ENCODE measurements at places on chromosomes 2 and 18. TPM values are rescaled to one million over a fixed set of nuclear protein-coding genes. Genes with fewer than 3 reads are reported as not detected.

The CTAGE1 gene
- not detected for total RNA-seq

DNA sequence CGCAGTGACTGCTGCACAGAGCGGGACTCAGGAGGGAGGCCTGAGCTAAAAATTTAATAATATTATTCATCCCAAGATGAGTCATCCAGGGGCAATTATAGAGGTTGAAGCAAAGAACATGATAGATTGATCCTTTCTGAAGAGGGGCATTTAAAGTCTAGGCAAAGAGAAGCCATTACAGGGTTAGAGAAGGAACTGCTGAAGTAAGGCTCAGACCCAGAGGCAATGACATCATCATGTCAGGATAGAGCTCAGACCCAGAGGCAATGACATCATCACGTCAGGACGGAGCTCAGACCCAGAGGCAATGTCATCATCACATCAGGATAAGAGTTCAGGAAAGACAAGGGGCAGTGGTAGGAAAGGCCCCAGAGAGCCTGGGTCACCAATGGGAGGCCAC lies 184.0 kb downstream of the TMEM18 start:
- no peak for DNase-seq

- peak; percentile 81 for DNase-seq
Measured at GRCh38 chr2:17646081-17646554, 105.6 kb downstream of the VSNL1 start.

DNA sequence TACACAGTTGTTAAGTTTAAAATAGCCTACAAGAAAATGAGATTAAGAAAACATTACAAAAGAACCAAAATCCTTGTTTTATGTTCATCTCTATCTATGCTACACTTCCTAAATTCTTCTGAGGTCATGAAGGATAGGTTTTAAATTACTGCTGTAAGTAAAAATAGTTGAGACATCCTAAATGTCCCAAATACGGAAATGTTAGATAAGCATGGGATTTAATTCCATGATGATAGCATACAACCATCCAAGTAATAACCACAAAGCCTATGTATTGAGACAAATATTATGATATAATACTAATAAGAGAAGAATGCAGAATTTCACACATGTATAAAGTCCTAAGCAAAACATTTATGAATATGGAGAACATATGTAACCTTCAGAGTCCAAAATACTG lies 34.1 kb downstream of the PIEZO2 start:
- DNase-seq = no peak

GRCh38 chr2:73415906-73416305 lies 30.3 kb downstream of the ALMS1 start:
- no peak for DNase-seq

- DNase-seq = no peak
Measured at GRCh38 chr2:156653675-156654074, 217.5 kb downstream of the GPD2 start.

DNA sequence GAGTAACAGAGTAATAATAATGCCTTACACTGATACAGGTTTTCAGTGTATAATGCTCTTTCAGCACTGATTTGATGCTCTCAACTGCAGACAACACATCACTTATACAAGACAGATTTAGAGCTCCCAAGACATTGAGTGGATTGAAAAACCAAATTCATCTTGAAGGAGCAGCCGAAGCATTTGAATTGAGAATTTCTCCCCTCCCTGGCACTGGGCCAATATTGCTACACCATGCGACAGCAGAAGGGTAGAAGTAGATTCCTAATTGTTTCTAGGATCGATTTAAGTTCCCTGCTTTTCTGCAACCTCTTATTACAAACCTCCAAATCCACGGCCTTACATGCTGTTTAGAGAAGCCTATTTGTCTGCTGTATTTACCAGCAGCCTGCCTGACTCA lies 15.5 kb downstream of the CENPA start:
- DNase-seq = no peak

- DNase-seq = no peak
Measured at GRCh38 chr2:235745597-235745996, 251.8 kb downstream of the AGAP1 start.

GRCh38 chr2:72921853-72922252 lies 4.5 kb downstream of the EMX1 start:
- no peak for DNase-seq

- no peak for DNase-seq
Measured at GRCh38 chr2:207149249-207150213, 16.2 kb downstream of the KLF7 start.

GRCh38 chr18:50559752-50560680 lies at the start of gene MAPK4:
Gene MAPK4, plus strand, starts transcription at chr18:50560087. Its CDS starts 103,872 bp downstream, at chr18:50663959.
- DNase-seq = no peak

The COX7A2L gene
- 99.9 TPM for total RNA-seq

The TMEM200C gene
- total RNA-seq = not detected

DNA sequence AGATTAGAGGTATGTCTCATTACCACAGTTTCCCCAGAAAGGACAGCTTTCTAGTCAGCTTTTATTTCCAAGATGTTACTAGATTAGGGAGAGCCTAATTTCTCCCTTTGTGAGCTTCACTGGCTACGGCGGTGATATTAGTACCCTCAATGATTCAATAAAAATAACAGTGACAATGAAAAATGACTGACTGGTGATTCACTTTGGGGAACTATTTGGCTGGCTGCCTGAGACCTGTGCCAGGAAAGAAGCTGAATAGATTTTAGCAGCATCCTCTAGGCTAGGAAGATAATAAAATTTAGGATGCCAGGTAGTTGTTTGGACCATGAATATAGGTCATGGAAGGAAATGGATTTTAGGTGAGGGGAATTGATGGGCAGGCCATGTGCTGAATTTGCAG lies 178.7 kb downstream of the FMNL2 start:
- no peak for DNase-seq

DNA sequence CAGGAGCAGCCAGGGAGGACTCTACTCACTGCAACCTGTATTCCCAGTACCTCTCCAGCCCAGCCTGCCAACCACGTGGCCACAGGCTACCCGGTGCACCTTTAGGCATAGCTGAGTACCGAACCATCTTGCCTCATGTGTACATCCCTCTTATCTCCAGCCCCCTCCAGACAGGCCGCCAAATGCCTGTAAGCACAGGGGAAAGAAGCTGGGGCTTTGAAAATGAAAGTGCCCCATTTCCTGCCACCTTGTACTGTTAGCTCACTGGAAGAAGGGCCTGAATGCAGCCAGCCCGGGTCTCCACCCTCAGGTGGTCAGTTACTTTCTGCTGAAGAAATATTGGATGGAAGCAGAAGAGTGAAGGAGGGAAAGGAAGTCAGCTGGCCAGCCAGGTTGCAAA lies 27.2 kb upstream of the RFX8 start:
- no peak for DNase-seq

- DNase-seq = no peak
Measured at GRCh38 chr2:105813405-105813804, 68.7 kb downstream of the NCK2 start.

GRCh38 chr2:236765478-236765877 lies 195.9 kb downstream of the ACKR3 start:
- DNase-seq = no peak

GRCh38 chr18:62119884-62120283 lies 67.0 kb downstream of the PIGN start:
- DNase-seq = no peak

The EVX2 gene
- total RNA-seq = not detected

The RBMS1 gene
- 68.1 TPM for total RNA-seq

- DNase-seq = no peak
Measured at GRCh38 chr2:63872571-63873328, 31.1 kb downstream of the UGP2 start.

The CXCR2 gene
- not detected for total RNA-seq

DNA sequence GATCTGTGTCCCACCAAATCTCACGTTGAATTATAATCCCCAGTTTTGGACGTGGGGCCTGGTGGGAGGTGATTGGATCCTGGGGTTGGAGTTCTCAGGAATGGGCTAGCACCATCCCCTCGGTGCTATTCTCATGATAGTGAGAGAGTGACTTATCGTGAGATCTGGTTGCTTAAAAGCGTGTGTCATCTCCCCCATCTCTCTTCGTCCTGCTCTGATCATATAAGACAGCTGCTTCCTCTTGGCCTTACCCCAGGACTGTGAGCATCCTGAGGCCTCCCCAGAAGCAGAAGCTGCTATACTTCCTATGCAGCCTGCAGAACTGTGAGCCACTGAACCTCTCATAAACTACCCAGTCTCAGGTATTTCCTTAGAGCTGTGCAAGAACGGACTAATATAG lies 163.7 kb upstream of the NDUFV2 start:
- no peak for DNase-seq

The REG3A gene
- not detected for total RNA-seq

GRCh38 chr2:58449286-58450010 lies 208.3 kb upstream of the FANCL start:
- no peak for DNase-seq

DNA sequence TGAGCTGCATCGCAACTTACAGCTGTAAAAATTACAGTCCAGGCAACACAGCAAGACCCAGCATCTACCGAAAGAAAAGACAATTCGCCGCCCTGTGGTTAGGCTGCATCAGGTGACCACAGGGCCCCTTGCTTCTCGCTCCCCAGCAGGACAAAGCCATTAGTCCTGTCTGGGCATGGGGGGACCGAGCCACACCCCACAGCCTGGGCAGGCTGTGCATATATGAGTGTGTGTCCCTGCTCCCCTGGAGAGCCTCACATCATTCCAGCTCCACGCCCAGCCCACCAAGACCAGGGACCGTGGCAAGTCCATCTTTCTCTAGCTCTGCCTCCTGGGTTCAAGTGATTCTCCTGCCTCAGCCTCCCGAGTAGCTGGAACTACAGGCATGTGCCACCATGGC lies 33.9 kb downstream of the SNORC start:
- no peak for DNase-seq

- DNase-seq = no peak
Measured at GRCh38 chr2:230657462-230657861, 55.2 kb upstream of the CAB39 start.

The STPG4 gene
- 0.30 TPM for total RNA-seq

- DNase-seq = no peak
Measured at GRCh38 chr2:170514140-170514539, 201.0 kb upstream of the SP5 start.

GRCh38 chr2:45982096-45982495 lies 315.1 kb upstream of the EPAS1 start:
- no peak for DNase-seq

The CNGA3 gene
- total RNA-seq = 1.3 TPM

The CCDC195 gene
- not detected for total RNA-seq

The HADHA gene
- 91.8 TPM for total RNA-seq

DNA sequence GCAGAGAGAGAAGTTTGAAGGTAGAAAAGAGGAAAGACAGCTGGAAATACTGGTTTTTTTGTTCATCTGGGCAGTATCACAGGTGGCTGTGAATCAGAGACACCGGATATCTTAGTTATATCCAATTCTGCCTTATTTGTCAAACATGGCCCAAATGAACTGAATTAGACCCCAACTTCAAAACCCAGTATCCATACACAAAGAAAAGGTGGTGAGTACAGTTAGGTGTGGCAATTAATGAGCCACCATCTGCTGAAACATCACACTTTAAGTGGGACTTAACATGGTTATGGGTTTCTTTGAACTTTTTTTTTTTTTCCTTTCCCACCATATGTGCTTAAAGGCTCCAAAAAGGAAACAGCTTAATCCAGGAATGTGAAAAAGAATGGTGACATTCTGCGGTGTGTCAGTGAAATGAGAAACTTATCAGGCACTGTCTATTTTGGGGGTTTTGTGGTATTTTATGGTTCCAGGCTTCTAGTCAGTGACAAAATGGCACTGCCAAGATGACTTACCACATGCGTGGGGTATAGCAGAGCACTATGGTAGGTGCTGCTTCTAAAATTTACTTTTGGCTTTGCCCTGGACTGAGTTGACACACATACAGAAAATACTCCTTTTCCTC lies 5.0 kb upstream of the TMEM178A start:
- DNase-seq = no peak

DNA sequence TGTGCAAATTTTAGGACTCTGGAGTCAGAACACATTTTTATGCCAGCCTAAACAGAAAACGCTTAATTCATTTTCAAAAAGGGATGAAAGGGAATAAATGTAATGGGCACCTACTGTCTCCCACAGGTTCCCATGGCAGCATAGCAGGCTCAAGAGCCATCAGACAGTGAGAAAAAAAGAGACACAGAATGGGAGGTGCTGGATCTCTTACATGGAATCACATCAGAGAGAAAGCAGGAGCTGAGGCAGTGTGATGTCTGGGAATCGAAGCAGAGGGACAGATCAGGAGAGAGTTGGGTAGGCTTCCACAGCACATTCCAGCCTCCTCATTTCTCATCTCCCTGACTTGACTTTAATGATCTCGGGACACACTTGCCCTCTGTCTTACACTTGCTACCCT lies 684.3 kb downstream of the KCNJ3 start:
- no peak for DNase-seq

- peak; percentile 21 for DNase-seq
Measured at GRCh38 chr18:12658426-12659138, 675 bp upstream of the SPIRE1 start.

DNA sequence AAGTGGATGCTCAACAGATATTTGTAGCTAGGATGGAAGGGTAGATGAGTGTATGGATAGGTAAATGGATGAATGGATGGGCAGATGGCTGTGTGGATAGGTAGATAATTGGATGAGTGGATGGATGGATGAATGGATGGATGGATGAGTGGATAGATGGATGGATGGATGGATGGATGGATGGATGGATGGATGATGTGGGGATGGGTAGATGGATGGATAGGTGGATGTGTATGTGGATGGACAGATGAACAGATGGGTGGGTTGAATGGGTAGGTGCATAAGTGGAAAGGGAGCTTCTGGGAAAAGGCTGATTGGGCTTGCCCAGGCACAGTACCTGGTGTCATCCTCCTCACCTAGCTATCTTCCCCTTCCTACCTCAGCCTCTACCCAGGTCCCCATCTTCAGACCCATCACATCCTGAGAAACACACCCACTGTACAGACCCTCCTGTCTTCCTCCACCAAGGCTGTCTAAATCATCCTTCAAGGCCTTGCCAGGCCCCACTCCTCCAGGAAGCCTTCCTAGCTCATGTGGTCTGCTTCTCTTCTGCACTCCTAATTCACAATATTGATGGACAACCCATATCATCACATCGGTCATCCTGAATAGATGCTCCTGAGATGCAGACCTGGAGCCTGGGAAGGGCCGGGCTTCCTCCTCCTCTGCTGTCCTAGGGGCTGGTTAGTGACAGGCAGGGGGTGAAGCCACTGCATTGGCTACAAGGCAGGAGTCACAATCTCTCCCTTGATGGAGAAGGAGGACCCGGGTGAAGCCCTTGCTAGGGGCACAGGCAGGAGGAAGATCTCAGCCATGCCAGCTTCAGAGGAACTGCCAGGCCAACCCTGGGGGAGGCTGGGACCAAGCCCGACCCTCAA lies 49.4 kb downstream of the SMAD7 start:
- DNase-seq = no peak

GRCh38 chr2:142750858-142751257 lies 126.6 kb upstream of the KYNU start:
- DNase-seq = no peak

GRCh38 chr18:34932792-34933466 lies 108.3 kb upstream of the MAPRE2 start:
- DNase-seq = no peak

DNA sequence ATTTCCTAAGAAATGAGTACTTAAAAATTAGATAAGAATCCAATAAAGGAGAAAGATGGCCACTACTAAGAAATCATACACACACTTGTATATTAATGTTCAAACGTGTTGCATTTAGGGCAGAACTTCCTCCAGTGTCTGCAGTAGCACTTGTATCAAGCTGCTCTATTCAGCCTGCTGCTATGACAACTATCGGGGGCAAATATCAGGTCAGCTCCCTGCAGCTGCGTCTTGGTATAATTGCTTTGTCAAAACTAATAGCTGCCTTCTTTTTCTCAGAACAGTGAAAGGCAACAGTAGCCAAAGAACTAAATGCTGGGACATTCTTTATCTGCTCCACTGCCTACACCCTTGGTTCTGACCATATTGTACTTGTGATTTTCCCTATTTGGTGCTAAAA lies 300.7 kb downstream of the NOL4 start:
- no peak for DNase-seq

GRCh38 chr2:46872902-46873603 lies 42.6 kb downstream of the MCFD2 start:
- DNase-seq = no peak

Data from tibial nerve (tissue), 4 donors.